Caki2 (cell line): ENCODE measurements at places on chromosomes 5 and 9. TPM values are rescaled to one million over a fixed set of nuclear protein-coding genes. Genes with fewer than 3 reads are reported as not detected.

DBH gene
- not detected in 2 replicates for total RNA-seq

DNA sequence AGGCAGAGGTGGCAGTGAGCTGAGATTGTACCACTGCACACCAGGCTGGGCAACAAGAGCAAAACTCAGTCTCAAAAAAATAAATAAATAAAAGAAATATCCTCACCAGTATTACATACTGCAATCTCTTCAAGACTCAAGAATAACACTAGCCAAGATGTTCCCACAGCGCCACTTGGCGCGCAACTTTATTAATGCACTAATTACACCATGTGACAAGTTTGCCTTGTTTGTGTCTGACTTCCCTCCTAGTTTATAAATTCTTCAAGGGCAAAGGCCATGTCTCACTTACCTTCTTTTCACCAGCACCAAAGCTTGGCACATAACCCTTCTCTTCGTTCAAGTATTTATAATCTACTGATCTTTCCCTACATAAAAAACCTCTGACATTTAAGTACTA, 4.8 kb downstream of the SKP1 start:
- DNase-seq = no peak

DNA sequence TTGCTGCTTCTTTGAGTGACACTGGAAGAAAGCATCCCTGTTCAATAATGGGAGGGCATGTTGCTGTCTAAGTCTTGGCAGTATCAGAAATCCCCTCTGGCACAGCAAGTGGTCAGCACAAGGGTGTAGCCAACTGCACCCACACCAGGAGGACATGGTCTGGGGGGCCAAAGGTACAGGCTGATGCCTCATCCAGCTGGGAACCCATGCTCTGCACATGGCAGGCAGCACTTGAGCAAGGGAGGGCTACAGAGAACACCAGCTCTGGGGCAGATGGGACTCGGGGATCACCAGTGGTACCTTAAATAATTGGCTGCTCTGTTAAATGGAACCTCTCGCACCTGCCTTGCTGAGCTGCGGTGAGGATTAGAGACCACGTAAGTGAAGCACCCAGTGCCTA, 265.2 kb downstream of the SYK start:
- DNase-seq = no peak

GRCh38 chr5:103505581-103506305, 56.8 kb downstream of the NUDT12 start:
- no peak for DNase-seq

GRCh38 chr5:177116631-177117373, 16.8 kb upstream of the NSD1 start:
- DNase-seq = no peak

DNA sequence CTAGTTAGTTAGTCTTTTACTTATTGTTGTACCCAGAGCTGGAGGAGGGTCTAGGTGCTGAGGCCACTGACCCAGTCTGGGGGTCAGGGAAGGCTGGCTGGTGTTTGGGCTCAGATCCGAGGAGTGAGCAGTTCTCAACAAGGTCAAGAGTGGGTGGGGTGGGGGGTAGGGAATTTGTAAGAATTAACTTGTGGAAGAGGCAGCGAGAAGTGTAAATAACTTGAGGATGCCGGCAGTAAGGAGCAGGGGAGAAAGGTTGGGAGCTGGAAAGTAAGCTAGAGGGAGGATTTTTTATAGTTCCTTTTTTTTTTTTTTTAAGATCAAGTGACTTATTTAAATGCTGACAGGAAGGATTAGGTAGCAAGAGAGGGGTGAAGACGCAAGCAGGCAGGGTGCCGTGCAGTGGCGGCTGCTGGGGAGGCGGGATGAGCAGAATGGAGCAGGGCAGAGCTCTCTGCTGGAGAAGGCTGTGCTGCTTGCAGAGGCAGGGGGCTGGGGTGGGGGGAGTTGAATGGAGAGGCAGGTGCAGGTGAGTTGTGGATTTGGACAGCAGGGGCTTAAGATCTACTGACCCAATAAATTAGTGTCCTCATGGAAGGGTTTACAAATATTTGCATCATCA, 35.3 kb upstream of the SMIM32 start:
- DNase-seq = no peak

DNA sequence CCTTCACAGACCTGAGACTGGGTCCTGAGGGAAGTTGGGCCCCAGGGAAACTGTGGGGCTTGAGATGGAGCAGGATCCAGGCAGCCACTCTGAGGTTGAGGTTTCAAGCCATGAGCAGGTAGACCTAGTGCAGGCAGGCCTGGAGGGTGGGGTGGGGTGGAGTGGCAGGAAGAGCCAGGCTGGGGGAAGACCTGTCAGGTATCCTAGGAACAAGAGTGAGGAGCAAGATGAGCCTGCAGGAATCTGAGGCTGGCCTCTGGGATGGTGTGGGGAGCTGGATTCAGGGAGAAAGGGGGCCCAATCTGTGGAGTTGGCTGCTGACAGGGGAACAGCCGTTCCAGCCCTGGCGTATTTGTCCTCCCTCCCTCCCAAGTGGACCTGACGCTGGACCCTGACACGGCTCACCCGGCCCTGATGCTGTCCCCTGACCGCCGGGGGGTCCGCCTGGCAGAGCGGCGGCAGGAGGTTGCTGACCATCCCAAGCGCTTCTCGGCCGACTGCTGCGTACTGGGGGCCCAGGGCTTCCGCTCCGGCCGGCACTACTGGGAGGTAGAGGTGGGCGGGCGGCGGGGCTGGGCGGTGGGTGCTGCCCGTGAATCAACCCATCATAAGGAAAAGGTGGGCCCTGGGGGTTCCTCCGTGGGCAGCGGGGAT, 9.8 kb downstream of the RACK1 start:
- no peak for DNase-seq
